ENCODE measurements at places on chromosomes 7 and 10.

DNA sequence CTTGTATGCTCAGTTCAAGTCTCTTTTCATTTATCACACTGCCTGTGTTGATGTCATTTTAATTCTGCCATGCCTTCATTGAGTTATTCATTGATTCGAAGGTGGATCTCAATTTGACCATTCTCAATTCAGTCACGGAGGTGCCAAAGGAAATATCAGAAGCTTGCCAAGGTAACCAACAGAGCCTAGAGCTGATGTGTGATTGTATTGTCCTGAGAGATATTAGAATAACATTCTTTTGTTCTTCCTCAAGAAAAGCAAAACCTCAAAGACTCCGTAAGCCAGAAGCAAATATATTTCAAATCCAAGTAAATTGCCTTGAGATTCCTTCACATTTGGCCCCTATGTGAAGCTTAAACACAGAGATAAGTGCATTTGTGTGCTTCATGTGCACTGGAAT lies 345.3 kb downstream of the CXCL12 start:
- DNase-seq: no peak

- DNase-seq: no peak
These were observed 47.7 kb downstream of the NXPH1 start for GRCh38 chr7:8481096-8481495.

DNA sequence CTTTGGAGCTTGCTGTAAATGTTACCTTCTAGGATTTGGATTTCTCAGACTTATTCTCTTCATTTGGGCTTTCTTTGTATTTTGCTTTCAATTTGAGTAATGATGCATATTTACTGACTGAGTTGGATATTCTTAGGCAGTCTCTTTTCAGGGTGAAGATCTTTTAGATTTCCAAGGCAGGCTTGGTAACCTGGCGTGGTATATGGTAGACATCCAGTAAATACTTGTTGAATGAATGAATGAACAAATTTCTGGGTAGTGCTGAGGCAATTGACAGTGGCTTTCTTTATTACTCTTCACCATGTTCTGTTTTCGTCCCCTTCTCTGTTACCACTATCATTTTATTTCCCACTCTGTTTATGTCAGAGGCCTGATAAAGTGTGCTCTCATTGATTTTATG lies 27.1 kb downstream of the BBS9 start:
- no peak for DNase-seq

- no peak for DNase-seq
These were observed 50.7 kb downstream of the MTURN start for GRCh38 chr7:30185496-30185895.

DNA sequence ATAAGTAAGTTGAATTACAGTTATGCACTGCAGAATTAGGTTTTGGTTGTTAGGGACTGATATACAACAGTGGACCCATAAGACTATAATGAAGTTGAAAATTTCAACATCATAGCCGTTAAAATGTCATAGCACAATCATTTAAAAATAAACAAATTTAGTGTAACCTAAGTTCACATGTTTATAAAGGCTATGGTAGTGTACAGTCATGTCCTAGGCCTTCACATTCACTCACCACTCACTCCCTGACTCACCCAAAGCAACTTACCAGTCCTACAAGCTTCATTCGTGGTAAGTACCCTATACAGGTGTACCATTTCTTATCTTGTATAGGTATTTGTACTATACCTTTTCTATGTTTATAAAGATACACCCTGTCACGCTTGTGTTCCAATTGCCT lies 113.7 kb downstream of the RAB11FIP2 start:
- peak; percentile 43 for DNase-seq

- no peak for DNase-seq
These were observed 120.3 kb downstream of the NRP1 start for GRCh38 chr10:33214174-33214573.

Measured in EH (cell line).